Lung (tissue), 17 donors: ENCODE measurements at places on chromosomes 11 and 22. TPM values are rescaled to one million over a fixed set of nuclear protein-coding genes. Genes with fewer than 3 reads are reported as not detected.

DNA sequence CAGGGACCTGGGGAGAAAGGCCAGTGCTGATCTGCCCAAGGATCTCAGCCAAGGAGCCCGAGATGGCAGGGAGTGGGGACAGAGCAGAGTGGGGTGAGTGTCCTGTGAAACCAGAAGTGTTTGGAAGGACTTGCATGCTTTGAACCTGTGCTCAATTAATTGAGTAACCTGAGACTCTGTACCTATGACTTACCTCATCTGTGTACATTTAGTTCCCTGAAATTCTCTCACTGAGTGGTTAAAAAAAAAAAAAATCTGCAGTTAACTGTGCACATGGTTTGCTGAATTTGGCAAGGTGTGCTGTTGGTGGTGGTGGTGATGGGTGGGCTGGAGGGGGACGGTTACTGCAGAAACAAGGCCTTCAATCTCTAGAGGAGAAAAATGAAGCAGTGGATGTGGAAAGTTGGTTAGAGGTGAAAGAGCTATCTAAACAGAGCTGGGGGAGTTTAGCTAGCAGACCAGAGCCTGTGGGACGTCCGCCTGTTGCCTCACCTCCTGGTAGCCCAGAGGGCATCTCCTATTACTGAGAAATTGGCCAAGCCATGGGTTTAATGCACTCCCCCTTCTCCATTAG lies 8.3 kb upstream of the SORL1-AS1 start:
- no peak overlapping the region for H3K4me3 ChIP-seq
- DNase-seq = no peak
- H3K4me1 ChIP-seq = peaks cover 7% of the 10 kb centered on the region
- H3K27ac ChIP-seq = no peak overlapping the region
- H3K27me3 ChIP-seq = no peaks in the 10 kb centered on the region

DNA sequence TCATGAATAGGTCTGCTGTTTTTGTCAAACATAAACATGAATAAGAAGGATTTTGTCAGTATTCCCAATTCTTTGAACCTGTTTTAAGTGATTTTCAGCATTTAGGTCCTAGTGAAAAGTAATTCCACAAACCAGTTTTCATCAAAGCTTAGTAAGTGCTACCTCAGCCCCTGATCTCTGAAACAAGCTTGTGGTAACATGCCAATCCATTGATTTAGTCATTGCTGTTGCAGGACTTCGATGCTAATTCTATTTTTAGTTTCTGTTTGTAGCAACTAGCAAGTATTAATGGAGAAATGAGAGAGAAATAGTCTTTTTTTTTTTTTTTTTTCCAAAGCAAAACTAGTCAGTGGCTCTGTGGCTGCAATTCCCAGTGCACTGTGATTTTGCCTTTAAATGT lies 91.4 kb downstream of the JRKL start:
- H3K4me1 ChIP-seq = peaks cover 31% of the 10 kb centered on the region
- no peaks in the 10 kb centered on the region for H3K27me3 ChIP-seq
- H3K4me3 ChIP-seq = no peak overlapping the region

DNA sequence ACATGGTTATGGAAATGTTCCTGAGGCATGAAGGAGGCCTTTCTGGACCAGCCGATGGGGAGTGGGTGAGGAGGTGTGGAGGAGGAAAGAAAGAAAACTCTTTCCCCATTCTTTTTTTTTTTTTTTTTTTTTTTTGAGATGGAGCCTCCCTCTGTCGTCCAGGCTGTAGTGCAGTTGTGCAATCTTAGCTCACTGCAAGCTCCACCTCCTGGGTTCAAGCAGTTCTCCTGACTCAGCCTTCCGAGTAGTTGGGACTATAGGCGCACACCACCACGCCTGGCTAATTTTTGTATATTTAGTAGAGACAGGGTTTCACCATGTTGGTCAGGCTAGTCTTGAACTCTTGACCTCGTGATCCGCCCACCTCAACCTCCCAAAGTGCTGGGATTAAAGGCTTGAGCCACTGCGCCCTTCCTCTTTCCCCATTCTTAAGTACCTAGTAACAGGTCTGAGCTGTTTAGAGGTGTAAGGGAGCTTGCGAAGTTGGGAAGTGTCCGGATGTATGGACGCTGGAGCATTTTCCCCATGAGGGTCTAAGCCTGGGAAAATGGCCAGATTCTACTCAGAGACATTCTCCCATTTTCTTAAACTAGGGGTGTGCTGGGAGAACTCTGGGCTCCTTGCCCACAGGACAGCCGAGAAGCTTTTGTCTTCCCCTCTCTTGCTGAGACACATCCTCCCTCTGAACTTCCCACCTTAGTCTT lies 135.8 kb downstream of the TEAD1 start:
- DNase-seq = peak; percentile 53
- no peak overlapping the region for H3K4me3 ChIP-seq
- no peaks in the 10 kb centered on the region for H3K36me3 ChIP-seq
- H3K4me1 ChIP-seq = peaks cover 35% of the 10 kb centered on the region

GRCh38 chr11:62352355-62353336 lies 15.4 kb downstream of the ASRGL1 start:
- no peak overlapping the region for H3K27ac ChIP-seq
- DNase-seq = no peak
- no peaks in the 10 kb centered on the region for H3K36me3 ChIP-seq
- no peak overlapping the region for H3K4me3 ChIP-seq
- no peaks in the 10 kb centered on the region for H3K4me1 ChIP-seq
- H3K27me3 ChIP-seq = peaks cover 44% of the 10 kb centered on the region

DNA sequence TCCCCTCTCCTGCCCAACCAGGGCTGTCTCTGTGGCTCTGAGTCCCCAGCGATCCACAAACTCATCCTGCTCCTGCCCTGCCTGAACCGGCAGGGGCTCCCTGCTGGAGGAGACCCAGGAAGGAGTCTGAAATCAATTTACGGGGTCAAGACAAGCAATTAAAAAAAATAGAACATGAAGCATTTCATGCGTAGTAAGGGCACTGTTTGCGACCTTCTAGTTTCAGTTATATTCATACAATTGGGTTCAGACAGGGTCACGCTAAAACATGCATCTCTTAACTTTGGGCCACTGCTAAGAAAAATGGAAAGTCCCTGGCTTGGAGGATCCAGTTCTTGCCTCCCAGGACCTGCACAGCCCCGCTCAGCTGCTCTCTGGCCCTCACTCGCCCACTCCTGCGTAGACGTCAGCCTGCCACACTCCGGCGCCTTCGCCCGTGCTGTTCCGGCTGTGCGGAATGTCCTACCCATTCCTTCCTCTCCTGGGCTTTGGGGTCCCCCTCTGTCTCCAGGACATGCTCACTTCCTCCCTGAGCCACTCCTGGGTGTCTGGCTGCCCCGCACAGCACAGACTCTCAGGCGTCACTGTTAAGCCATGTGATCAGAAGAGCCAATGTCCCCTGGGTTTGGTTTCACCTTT lies 12.8 kb downstream of the NFAM1 start:
- H3K27ac ChIP-seq = no peak overlapping the region
- H3K27me3 ChIP-seq = no peaks in the 10 kb centered on the region
- no peak for DNase-seq
- no peaks in the 10 kb centered on the region for H3K4me1 ChIP-seq
- no peaks in the 10 kb centered on the region for H3K36me3 ChIP-seq
- no peak overlapping the region for H3K4me3 ChIP-seq

APLNR gene
- polyA plus RNA-seq = 1.3 TPM

HEPN1 gene
- not detected for polyA plus RNA-seq

- peaks cover 19% of the 10 kb centered on the region for H3K27me3 ChIP-seq
- no peak for DNase-seq
- no peaks in the 10 kb centered on the region for H3K36me3 ChIP-seq
- no peaks in the 10 kb centered on the region for H3K4me1 ChIP-seq
Measured at GRCh38 chr11:134025082-134025429, 43.8 kb upstream of the JAM3 start.

- no peaks in the 10 kb centered on the region for H3K27me3 ChIP-seq
- no peaks in the 10 kb centered on the region for H3K36me3 ChIP-seq
- H3K27ac ChIP-seq = no peak overlapping the region
- no peak overlapping the region for H3K4me3 ChIP-seq
- no peak for DNase-seq
Measured at GRCh38 chr11:12617632-12618031, 56.6 kb upstream of the TEAD1 start.

DNA sequence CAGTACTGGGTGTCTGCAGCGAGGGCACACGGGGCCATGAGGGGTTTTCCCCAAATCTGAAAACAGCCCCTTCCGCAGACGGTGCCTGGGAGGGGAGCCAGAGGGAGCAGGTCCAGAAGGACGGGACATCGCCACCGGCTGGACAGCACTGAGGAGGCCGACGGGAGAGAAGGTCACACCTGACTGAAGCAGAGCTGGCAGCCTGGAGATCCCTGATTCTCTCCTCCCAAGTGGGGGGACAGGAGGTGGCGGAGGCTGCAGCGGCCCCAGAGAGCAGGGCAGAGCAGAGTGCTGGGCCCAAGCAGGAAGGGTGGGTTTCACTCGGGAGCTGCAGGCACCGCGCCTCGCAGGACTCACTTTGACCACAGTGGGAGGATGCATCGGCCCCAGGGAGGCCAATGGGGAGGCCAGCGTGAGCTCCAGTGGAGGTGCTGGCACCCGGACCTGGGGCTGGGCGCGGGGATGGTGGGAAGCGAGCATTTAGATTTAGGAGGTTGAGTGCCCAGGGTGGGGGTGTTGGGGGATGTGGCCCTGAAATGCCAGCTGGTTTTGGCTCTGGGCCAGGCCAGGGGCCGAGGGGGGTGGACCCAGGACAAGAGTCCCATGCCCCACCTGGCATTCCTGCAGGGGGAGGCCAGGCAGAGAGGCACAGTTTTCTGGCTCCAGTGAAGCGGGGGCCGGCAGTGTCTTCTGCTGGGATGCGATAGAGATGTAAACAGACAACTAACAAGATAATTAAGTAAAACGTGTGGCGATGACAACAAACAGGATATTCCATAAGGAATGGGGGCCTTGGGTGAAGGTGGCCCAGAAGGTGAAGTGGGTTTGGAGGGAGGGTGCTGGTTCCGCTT lies 92.3 kb upstream of the FGF3 start:
- no peaks in the 10 kb centered on the region for H3K27me3 ChIP-seq
- H3K27ac ChIP-seq = no peak overlapping the region

- H3K27me3 ChIP-seq = no peaks in the 10 kb centered on the region
- no peak overlapping the region for H3K4me3 ChIP-seq
- no peak overlapping the region for H3K27ac ChIP-seq
- DNase-seq = peak; percentile 85
Measured at GRCh38 chr22:27438271-27438980, 363.1 kb downstream of the MN1 start.

GRCh38 chr11:117984476-117984875 lies 1.7 kb upstream of the IL10RA start:
- peaks cover 27% of the 10 kb centered on the region for H3K27me3 ChIP-seq
- no peak for DNase-seq
- H3K36me3 ChIP-seq = no peaks in the 10 kb centered on the region
- no peak overlapping the region for H3K27ac ChIP-seq
- H3K4me3 ChIP-seq = no peak overlapping the region
- H3K4me1 ChIP-seq = peaks cover 3% of the 10 kb centered on the region

GRCh38 chr11:73308003-73308960 lies at the start of gene ARHGEF17:
Gene ARHGEF17, plus strand, starts transcription at chr11:73308276. Its CDS starts 363 bp downstream, at chr11:73308639.
- no peaks in the 10 kb centered on the region for H3K27me3 ChIP-seq
- peak; percentile 96 for DNase-seq
- H3K4me1 ChIP-seq = peaks cover 4% of the 10 kb centered on the region
- peak within 1 kb of the TSS; percentile 98 for H3K27ac ChIP-seq
- H3K36me3 ChIP-seq = no peaks in the 10 kb centered on the region

NLRP14 gene
- 0.01 TPM for polyA plus RNA-seq

ESAM gene
- 77.7 TPM for polyA plus RNA-seq

WBP2NL gene
- 0.42 TPM for polyA plus RNA-seq

GRCh38 chr11:109668973-109669634 lies 247.1 kb downstream of the C11orf87 start:
- H3K36me3 ChIP-seq = no peaks in the 10 kb centered on the region
- no peak overlapping the region for H3K4me3 ChIP-seq
- no peak for DNase-seq
- H3K27me3 ChIP-seq = no peaks in the 10 kb centered on the region

GRCh38 chr11:45651841-45652749 lies 13.3 kb downstream of the CHST1 start:
- DNase-seq = no peak
- no peaks in the 10 kb centered on the region for H3K27me3 ChIP-seq
- no peaks in the 10 kb centered on the region for H3K4me1 ChIP-seq
- H3K4me3 ChIP-seq = no peak overlapping the region
- no peaks in the 10 kb centered on the region for H3K36me3 ChIP-seq

DNA sequence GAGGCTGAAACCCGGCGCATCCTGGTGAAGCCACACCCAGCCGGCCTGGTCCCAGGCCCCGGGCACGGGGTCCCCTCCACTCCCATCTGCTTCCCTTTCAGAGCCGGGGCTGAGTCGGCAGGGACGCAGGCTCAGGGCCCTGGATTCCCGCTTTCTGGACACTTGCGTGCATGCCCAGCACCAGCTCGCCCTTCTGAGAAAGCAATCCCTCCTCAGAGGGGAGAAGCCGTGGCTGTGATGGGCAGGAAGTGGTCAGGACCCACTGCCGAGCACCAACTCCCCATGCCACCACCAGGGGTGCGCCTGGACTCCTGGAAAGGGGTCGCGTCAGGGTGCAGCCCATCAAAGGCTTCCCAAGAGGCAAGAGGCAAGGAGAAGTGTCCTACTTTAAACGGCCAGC lies 15.1 kb downstream of the CDKN1C start:
- H3K27me3 ChIP-seq = peaks cover 5% of the 10 kb centered on the region
- DNase-seq = no peak
- no peak overlapping the region for H3K27ac ChIP-seq
- peaks cover 3% of the 10 kb centered on the region for H3K4me1 ChIP-seq
- H3K36me3 ChIP-seq = no peaks in the 10 kb centered on the region

DNA sequence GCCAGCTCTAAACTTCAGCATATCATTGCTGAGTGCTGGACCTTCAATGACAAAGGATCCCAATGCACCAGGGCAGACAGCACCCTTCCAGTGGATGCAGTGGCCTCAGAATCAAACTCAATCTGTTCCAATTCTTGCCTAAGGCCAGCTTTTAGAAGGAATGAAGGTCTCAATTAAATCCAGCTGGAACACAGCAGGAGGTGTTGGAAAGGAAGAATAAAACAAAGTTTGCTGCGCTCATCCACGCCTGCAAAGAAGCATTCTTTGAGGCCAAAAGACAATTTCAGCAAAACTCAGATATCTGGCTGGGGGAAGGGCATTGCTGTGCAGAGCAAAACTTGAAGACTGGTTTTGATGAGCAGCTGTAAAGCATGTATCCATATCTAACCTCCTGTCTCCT lies 120.7 kb downstream of the CCDC81 start:
- no peak for DNase-seq
- peaks cover 5% of the 10 kb centered on the region for H3K4me1 ChIP-seq
- H3K36me3 ChIP-seq = no peaks in the 10 kb centered on the region
- H3K4me3 ChIP-seq = no peak overlapping the region

DNA sequence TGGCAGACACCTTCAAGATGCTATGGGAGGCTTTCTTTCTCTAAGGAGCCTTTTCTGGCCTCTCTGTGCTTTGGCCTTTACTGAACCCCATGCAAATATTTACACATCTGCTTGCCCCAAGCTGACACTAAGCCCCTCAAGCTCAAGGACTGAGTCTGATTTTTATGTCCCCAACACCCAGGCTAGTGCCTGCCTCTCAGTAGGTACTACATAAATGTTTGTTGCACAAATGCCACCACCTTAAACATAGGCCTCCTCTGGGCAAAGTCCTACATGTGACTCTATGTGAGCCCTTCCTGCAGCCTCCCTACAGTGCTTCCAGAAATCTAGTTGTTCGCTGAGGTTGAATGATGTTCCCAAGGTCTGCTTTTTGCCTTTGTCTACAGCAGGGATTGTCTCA lies 187.6 kb downstream of the DBX1 start:
- no peaks in the 10 kb centered on the region for H3K4me1 ChIP-seq
- H3K4me3 ChIP-seq = no peak overlapping the region
- H3K27me3 ChIP-seq = no peaks in the 10 kb centered on the region
- no peak for DNase-seq
- no peak overlapping the region for H3K27ac ChIP-seq
- no peaks in the 10 kb centered on the region for H3K36me3 ChIP-seq
